ENCODE measurements at places on chromosomes 16 and 17. TPM values are rescaled to one million over a fixed set of nuclear protein-coding genes. Genes with fewer than 3 reads are reported as not detected.

DNA sequence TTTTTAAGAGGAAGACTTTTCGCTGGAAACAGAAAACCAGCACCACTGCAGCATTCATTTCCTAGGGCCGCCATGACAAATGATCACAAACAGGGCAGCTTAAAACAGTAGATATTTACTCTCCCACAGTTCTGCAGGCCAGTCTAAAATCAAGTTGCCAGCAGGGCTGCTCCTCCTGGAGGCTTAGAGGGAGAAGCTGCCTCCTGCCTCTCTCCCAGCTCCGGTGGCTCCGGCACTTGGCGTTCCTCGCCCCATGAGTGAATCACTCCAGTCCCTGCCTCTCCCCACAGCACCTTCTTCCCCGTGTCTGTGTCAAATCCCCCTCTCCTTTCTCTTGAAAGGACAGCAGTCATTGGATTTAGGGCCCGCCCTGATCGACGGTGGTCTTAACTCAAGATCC, 72.1 kb downstream of the SOCS1 start:
- DNase-seq = no peak

- no peak for DNase-seq
These were observed 16.0 kb downstream of the SLC38A8 start for GRCh38 chr16:84026606-84027005.

- no peak for DNase-seq
These were observed 3.8 kb upstream of the NOS2 start for GRCh38 chr17:27804113-27804512.

The TEX19 gene
- total RNA-seq = not detected

GRCh38 chr17:16493531-16494046, 1.6 kb upstream of the LRRC75A start:
- no peak for DNase-seq

DNA sequence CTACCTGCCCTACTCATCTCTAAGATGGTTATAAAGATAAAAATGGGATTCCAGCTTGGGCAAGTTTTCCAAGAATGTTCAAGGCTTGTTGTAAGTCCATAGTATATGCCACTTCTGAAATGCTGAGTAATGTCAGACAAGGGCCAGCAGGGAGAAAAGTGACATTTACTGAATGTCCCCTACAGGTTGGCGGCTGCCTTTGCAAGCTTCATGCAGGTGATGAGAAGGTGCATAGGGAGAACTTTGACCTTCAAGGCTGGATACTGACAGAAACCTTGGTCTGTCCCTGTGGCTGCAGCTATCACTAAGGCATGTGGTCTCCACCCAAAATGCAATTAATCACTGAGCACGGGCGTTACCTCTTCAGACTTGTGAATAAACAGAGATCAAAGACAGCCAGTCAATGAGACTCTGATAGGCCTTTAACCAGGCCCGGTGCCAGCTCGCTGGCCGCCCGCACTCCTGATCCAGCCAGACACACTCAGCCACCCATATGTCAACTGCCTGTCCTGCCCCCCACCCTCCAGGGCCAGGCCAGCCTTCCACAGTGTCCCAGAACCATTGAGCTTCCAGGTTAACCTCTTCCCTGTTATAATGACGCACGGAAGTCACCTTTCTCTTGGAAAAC, 26.8 kb upstream of the AXIN2 start:
- DNase-seq = no peak

GRCh38 chr17:57614742-57615141, 130.4 kb downstream of the CCDC182 start:
- no peak for DNase-seq

- no peak for DNase-seq
These were observed 58.2 kb downstream of the RAP1GAP2 start for GRCh38 chr17:2854143-2855055.

GRCh38 chr17:60158751-60159478, 9.1 kb downstream of the CA4 start:
- no peak for DNase-seq

The SUMO2 gene
- 49.5 TPM for total RNA-seq

DNA sequence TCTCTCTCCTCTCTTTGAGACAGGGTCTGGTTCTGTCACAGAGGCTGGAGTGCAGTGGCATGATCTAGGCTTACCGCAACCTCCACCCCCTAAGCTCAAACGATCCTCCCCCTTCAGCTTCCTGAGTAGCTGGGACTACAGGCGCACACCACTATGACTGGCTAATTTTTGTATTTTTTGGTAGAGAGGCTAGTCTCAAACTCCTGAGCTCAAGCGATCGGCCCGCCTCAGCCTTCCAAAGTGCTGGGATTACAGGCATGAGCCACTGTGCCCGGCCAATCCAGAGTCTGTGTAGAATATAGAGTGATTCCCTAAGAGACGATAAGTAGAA, 65.8 kb upstream of the RPH3AL start:
- no peak for DNase-seq

The ENPP7 gene
- not detected for total RNA-seq

The KRT222 gene
- not detected for total RNA-seq

DNA sequence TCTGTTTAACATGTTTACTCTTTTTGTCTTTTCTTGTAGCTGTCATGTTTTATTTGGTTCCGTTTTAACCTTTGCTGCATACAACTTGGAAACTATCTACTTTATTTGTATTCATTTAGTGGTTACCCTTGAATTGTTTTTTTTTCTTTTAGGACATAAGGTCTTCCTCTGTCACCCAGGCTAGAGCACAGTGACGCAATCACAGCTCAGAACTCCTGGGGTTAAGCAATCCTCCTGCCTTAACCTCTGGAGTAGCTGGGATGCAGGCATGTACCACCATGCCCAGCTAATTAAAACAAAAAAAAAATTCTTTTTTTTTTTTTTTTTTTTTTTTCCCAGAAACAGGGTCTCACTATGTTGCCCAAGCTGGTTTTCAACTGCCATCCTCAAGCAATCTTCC, 29.8 kb upstream of the USP43 start:
- no peak for DNase-seq

- DNase-seq = no peak
These were observed 4.9 kb downstream of the TNRC6C start for GRCh38 chr17:77963441-77963840.

GRCh38 chr17:48854774-48855476, 24.1 kb downstream of the CALCOCO2 start:
- no peak for DNase-seq

GRCh38 chr17:50642722-50643656, 8.3 kb downstream of the ABCC3 start:
- no peak for DNase-seq

The TOM1L1 gene
- 31.6 TPM for total RNA-seq

- no peak for DNase-seq
These were observed 774 bp upstream of the MAF start for GRCh38 chr16:79601092-79601930.

The CCL3 gene
- total RNA-seq = 0.68 TPM

DNA sequence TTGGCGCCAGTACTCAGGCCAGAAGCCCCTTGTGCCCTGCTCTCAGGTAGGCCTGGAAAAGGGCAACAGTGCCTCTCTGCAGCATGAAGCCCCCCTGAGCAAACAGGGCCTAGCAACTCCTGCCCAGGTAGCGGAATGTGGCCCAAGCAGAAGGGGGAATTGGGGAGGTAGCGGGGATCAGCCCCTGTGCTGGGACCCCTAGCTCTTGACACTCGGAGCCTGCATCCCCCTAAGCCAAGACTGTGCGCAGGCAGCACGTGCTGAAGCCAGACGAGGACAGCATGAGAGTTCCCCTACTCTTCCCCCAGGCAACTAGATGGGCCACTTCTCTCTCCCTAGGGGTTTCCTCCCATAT, 823 bp upstream of the CD2BP2 start:
- no peak for DNase-seq

- no peak for DNase-seq
These were observed 6.2 kb upstream of the C1QTNF1 start for GRCh38 chr17:79017546-79018369.

The VWA3A gene
- total RNA-seq = not detected
